Activated gamma-delta T cell treated with Interleukin-2 at 50 U/mL for 16 hours (primary cell): ENCODE measurements at places on chromosomes 5 and 9.

GRCh38 chr9:98922721-98923435 is 20.8 kb upstream of the COL15A1 start:
- DNase-seq: no peak

DNA sequence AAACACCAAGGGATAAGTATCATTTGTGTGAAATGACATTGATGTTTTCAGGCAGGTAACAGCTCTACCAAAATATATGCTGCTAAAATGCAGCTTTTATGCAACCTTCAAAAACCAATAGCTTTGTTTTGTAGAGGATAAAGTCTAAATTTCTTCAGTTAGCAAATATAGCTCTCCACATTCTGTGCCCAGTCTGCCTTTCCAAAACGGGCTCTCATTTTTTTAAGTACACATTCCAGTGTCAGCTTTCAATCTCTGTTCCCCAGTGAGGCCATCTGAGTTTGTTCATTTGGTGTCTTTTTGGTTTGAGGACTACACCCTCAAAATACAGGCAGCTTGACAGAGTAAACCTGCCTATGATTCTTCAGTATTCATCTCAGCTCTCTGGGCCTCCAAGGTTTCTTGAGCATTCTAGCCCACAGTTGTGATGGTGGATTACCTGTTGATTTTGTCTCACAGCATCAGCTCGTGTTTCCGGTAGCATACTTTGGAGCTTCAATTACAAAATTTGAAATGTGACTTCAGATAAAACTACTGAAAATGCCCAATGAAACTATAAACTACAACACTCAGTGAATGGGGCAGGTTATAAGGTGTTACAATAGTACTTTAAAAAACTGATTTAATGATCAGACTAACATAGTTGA is 55.7 kb downstream of the NR3C1 start:
- DNase-seq: no peak

DNA sequence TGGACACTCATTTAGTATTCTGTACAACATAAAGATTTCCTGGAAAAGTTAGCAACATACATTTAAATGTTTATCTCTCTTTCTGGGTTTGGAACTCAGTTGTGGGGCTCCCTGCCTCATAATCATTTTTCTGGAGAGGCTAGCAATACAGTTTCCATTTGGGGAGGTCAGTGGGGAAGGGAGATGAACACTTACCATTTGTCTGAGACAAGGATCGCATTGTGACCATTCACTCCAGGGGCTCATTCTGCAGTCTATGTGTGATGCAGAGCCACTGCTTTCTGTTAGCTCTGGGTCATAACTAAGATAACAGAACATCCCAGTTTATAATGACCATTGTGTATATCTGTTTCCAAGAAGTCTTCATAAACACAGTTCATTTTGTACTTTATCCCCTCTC is 22.4 kb downstream of the C9 start:
- DNase-seq: no peak

DNA sequence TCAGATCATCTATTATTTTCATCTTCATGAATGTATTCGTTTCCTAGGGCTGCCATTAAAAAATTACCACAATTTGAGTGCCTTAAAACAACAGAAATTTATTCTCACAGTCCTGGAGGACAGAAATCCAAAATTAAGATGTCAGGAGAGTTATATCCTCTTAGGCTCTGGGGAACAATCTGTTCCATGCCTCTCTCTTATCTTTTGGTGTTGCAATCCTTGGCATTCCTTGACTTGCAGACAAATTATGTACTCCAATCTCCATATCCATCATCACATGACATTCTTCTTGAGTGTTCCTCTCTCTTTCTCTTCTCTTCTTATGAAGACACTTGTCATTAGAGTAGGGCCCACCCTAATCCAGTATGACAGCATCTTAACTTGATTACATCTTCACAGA is 339.4 kb downstream of the EFNA5 start:
- DNase-seq: no peak

GRCh38 chr9:75027187-75028107 is 646 bp downstream of the CARNMT1 start:
- DNase-seq: peak; percentile 36

GRCh38 chr5:56637321-56637920 is 177.9 kb upstream of the MAP3K1 start:
- DNase-seq: no peak

DNA sequence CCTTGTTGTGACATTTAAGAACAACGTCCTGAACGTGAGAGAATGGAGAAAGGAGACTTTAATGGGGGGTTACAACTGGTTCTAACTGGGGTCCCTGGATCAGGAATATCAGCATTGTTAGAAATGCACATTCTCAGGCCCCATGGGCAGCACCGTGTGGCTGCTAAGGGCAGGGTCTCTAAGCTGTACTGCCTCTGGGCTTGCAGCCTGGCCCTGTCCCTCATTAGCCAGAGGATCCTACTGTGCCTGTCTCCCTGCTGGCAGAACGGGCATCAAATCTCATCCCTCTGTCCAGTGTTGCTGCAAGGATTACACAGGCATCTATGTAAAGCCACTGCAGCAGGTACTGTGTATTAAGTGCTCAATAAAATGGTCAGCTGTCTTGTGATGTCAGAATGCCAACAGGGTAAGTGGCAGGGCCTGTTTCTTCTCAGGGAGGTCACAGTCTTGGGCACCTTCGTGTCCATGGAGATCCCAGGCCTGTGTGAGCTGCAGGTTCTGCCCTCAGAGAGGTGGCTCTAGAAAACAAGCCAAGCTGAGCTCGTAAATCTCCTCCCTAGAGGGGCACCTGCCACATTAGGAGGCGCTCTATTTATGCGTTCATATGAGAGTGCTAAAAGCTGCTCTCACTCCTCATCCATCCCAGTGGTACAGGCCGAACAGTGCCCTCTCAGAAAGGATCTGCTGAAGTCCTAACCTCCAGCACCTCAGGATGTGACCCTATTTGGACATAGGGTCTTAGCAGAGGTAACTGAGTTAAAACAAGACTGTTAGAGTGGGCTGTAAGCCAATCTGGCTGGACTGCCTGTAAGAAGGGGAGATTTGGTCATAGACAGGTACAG is 210.5 kb downstream of the GADD45G start:
- DNase-seq: no peak

DNA sequence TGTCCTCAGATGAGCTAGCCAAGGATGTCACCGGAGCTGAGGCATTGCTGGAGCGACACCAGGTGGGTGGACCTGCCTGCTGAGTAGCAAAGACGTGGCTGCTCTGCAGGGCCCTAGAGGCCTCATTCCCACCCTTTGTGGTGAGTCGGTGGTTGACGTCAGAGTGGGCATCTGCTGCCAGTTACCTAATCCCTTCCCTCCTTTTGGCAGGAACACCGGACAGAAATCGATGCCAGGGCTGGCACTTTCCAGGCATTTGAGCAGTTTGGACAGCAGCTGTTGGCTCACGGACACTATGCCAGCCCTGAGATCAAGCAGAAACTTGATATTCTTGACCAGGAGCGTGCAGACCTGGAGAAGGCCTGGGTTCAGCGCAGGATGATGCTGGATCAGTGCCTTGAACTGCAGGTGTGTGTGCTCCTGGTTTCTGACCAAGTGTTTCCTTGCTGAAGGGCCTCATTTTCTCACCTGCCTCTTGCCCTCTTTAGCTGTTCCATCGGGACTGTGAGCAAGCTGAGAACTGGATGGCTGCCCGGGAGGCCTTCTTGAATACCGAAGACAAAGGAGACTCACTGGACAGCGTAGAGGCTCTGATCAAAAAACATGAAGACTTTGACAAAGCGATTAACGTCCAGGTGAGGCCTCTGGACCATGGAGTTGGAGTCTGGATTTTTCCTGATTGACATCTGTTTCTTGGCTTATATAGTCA is 48.9 kb downstream of the DYNC2I2 start:
- DNase-seq: no peak

- DNase-seq: no peak
These were observed 125.1 kb downstream of the PDE4D start for GRCh38 chr5:59768152-59769040.

GRCh38 chr9:137740312-137740711 is 121.5 kb downstream of the EHMT1 start:
- no peak for DNase-seq

- no peak for DNase-seq
These were observed at the start of gene PCDHGC5 for GRCh38 chr5:141488591-141489561. TSS of gene PCDHGC5 (plus strand) at chr5:141489081. CDS start at chr5:141489241, 160 bp downstream.

- DNase-seq: no peak
These were observed 143.0 kb downstream of the GPBP1 start for GRCh38 chr5:57316798-57317327.

DNA sequence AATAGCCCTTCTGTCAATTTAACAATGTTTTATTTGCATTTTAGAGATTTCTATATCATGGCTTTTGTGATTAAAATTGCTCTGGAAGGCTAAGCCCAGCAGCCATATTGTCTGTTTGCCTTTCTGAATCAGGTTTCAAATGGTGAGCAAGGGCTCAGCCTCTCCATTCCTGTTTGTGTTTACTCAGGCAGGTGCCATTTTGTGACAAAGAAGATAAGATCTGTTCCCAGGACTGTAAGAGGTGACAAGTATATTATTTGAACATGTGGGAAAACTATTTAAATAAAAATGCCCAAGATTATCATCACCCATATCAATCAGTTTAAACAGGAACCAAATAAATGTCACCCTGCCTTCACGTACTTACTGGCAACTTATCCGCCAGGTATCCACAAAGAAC is 641.3 kb upstream of the KLF4 start:
- DNase-seq: no peak

GRCh38 chr5:106873568-106873967 is 797.2 kb downstream of the EFNA5 start:
- no peak for DNase-seq

- DNase-seq: no peak
These were observed 259.2 kb downstream of the SLCO4C1 start for GRCh38 chr5:102036927-102037326.

DNA sequence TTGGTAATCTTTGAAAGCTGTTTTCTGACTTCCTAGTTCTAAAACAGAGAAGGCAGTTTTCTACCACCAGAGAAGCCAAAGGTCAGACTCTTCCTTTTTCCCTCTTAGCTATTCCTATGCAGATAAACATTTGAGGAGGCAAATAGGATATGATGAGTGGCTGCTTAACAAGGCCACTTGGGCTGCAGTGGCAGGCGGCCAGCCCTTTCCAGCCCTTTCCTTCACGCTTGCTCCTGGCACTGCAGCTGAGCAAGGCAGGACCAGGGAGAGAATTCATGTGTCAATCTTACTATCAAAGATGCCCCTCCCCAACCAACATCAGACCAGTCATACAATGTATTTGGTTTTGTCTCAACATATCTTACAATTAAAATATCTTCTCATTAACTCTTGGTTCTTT is 36.8 kb upstream of the RNF38 start:
- DNase-seq: no peak

GRCh38 chr5:79301046-79301712 is 65.2 kb downstream of the JMY start:
- no peak for DNase-seq

DNA sequence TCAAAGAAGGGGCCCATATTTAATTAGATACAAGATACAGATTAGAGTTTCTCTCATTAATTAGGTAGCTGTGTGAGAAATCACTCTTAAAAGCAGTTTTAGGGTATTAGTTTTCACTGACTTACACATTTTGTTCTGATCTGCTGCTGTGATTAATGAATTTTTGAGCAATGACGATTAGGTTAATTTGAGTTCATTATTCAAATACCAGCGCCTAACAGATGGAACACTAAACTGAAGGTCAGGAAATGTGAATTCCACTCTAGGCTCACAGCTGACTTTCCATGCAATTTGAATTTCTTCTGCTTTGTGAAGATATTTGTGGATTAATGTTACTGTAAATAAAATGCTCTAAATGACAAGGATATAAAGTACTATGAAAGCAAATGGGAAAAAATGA is 380.6 kb downstream of the ADGRV1 start:
- no peak for DNase-seq

DNA sequence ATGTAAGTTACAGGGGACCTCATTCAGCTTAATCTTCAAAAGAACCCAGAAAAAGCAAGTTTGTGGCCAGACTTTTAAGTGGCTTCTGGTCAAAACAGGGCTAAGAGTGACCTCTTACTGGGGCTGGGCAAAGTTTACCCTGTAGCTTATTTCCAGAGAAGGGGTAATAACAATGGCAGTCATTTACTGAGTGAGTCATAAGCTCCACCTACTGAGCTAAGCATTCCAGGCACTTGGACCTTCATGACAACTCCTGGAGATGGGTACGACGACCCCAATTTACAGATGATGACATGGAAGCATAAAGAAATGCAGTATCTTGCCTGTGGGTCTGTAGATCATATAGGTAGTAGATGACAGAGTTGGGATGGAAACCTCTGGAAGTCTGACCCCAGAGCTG is 4.7 kb upstream of the GPR151 start:
- no peak for DNase-seq

GRCh38 chr9:91734371-91734981 is 215.6 kb downstream of the ROR2 start:
- peak; percentile 61 for DNase-seq

DNA sequence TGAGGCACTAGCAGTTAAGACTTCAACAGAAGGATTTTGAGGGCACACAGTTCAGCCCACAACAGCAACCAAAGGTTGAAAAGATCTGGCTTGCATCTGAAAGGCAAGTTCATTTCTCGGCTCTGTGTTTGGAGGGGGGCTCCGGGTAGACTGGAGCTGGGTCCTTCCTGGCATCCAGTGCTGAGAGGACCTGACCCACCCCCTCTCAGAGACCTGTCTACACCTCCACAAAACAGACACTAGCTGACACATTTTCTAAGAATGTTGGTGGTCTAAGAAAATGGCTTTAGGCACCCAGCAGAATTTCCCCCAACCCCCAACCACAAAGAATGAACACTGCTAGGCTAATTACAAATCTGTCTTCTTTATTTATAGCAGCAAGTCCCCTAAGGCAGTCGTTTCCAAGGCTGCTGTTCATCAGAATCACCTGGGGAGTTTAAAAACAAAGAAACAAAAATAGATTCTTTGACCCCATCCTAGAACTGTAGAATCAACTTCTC is 6.2 kb upstream of the PTCH1 start:
- no peak for DNase-seq

- DNase-seq: no peak
These were observed 4.5 kb upstream of the NDST1 start for GRCh38 chr5:150503386-150503785.

- DNase-seq: no peak
These were observed 7.9 kb downstream of the NDOR1 start for GRCh38 chr9:137213160-137214060.

- DNase-seq: no peak
These were observed 378.3 kb downstream of the MTRR start for GRCh38 chr5:8247049-8247899.

DNA sequence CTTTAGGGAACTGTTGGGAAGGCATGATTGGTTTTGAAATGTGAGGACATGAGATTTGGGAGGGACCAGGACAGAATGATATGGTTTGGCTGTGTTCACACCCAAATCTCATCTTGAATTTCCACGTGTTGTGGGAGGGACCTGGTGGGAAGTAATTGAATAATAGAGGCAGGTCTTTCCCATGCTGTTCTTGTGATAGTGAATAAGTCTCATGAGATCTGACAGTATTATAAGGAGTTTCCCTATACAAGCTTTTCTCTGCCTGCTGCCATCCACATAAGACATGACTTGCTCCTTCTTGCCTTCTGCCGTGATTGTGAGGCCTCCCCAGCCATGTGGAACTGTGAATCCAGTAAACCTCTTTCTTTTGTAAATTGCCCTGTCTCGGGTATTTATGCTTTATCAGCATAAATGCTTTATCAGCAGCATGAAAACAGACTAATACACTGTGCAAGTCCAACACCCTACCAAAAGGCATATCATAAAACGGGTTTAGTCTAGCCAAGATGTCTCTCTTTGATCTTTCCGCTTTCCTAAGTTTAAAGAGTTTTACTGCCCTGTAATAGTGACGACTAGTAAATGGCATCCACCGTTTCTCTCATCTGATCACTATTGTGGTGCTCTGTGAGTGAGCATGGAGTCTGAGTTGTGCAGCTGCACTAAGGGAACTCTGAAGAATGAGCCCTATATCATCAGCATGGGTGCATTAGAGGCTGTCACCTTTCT is 12.9 kb upstream of the ZNF782 start:
- no peak for DNase-seq

GRCh38 chr5:156149213-156149612 is 177.8 kb upstream of the SGCD start:
- DNase-seq: no peak
